ENCODE measurements at places on chromosomes 3 and 15. TPM values are rescaled to one million over a fixed set of nuclear protein-coding genes. Genes with fewer than 3 reads are reported as not detected.

Gene EPHB1
- total RNA-seq, result 2.9 TPM

DNA sequence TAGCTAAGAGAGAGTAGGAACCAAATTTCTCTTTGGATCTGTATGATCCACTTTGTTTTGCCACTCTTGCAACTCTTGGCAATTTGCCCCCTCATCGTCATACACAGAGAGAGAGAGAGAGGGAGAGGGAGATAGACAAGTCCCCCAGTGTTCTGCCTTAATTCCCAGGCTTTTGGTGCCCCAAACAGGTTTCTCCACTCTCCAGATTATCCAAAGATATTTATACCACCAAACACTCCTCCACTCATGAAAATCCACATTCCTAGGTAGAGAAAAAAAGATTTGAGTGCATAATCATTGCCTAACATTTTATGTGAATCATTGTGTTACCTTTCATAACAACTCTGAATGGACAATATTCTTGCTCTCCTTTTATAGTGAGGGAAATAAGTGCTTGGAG is 15.3 kb downstream of the ACP3 start:
- no peak for DNase-seq

- no peak for DNase-seq
Observed at GRCh38 chr3:88131695-88132094, 18.1 kb upstream of the C3orf38 start.

DNA sequence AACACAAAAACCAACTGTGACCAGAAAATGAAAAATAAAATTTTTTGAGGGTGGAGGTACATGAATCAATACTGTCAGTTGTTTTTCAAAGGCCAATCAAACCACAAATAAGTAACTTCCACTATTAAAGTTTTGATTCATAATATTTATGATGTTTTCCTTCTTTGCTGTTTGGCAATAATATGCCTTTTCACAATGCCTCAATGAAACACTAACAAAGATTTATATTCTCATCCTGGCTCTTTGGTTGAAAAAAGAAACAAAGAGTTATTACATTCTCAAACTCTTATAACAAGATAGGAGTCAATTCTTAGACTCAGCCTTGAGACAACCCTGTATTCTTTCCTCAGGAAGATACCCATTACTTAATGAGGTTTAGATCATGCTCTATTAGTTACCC is 63.1 kb downstream of the C3orf70 start:
- no peak for DNase-seq

- no peak for DNase-seq
Observed at GRCh38 chr3:4426261-4426781, 40.7 kb downstream of the SUMF1 start.

DNA sequence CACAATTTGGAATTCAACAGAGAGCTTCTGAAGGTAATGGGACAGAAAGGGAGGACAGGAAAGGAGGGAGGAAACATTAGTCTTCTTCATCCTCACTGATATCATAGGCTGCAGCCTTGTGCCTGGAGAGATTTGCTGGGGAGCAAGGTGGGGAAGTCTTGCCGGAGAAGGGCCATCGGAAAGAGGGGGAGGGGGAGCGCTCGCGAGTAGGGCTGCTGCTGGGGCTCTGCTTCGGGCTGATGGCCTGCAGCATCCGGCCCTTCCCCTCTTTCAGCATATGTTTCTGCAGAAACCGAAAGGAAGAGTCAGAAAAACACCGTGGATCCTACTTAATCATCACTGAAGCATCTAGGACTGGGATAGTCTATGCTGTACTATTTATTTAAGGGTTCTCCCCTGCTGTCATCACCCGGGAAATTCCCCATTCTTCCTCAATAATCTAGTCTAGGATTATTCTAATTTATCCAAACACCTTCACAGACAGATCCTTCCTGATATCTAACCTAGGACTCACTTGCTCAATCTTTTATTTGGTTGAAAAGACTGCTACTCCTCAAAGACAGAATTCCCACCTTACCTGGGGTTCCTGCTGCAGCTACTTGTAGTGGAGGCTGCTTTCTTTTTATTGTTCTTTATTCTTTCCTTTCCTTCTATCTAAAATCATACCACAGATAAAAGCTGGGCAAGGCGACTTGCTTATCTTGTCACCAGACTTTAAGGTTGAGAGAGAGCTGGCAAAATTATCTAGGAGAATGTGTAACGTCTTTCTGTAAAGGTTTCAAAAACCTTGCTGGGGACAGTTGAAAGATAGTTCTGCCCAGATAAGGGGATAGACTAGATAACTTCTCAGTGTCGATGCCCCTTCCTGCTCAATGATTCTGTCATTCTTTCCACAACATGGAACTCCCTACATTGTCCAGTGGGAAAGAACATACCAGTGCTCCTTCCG is 22.6 kb downstream of the SLC51A start:
- DNase-seq, result no peak

Data from endodermal cell (in vitro differentiated cells).